Activated CD8-positive, alpha-beta memory T cell treated with anti-CD3 and anti-CD28 coated beads, Interleukin-2, amount 10 ng/mL, durations not matched to agents 7 days and 5 days (primary cell): ENCODE measurements at places on chromosomes 11 and 22. TPM values are rescaled to one million over a fixed set of nuclear protein-coding genes. Genes with fewer than 3 reads are reported as not detected.

Gene FAM111B
- 42.7 TPM for total RNA-seq

Gene PDE2A
- total RNA-seq: 0.67 TPM

Gene TP53AIP1
- total RNA-seq: not detected

Gene OR52N4
- 0.67 TPM for total RNA-seq

DNA sequence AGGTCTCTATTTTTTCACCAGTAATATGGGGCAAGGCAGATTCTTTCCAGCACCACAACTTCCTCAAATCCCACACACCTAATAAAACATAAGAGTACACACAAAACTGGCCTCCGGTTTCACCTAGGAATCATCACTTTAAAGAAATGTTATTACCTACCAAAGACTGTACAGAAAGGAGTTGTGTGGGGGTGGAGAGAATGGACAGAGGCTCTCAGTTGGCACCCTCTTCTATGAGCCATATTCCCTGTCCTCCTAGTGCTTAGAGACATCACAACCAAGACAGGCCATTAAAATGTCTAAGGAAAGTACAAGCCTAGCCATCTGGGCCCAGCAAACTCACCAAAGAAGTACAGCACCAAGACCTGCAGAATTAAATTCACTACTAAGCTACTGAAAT, 56.1 kb downstream of the RBFOX2 start:
- no peak for DNase-seq

GRCh38 chr22:26995235-26995634, 337.8 kb downstream of the MIAT start:
- DNase-seq: no peak

DNA sequence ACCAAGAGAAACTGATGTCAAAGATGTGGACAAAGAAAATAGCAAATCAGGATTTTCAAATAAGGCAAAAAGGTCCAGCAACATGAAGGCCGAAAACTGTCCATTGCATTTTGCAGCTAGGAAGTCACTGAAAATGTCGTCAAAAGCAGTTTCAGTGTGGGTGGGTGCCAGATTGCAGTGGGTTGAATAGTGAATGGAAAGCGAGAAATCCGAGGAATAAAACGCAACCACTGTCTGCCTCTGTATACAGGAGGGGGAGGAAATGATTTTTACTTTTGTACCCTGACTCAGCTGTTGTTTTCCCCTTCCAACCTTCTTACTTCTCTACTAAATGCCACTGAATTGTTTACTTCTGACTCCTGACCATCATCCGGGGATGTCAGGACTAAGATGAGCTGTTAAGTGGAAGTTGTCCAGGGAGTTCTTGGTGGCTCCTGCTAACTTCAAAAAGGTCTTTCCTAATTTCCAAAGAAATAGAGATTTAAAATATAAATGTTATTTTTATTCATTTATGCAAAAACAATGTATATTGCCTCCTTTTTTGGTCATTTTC, 64.9 kb upstream of the BIRC3 start:
- no peak for DNase-seq
